GM12892 (cell line): ENCODE measurements at places on chromosomes 16 and 17.

DNA sequence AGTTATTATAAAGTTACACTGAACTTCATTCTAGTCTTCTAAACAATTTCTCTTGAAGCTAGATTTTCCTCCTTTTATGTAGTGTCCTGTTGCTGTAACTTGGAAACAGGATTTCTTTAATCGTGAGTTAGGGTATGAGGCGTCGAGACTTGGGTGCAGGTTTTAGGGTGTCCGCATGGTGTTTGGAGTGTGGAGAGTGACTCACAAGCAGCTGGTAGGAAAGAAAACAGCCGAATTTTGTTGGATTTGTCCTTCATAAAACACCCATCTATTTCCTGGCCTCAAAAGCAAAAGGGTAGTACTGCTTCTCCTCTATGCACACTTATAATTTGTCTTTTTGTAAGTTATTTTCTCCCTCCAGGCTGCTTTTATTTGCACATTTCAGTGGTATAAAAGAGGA is 1.6 kb downstream of the RPTOR start:
- DNase-seq: no peak

DNA sequence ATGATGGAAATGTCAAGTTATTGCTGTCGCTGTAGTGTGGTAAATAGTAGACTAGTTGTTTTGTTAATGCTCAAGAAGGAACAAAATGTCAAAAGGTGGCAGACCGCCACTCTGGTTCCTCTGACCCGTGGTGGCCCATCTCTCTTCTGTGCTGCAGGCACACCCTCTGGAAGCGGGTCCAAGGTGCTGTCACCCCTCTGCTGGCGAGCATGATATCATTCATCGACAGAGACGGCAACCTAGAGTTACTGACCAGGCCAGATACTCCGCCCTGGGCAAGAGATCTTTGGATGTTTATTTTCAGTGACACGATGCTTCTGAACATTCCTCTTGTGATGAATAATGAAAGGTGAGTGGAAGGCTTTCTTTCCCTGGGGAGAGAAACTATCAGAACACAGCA is 56.8 kb upstream of the ENDOV start:
- DNase-seq: no peak

DNA sequence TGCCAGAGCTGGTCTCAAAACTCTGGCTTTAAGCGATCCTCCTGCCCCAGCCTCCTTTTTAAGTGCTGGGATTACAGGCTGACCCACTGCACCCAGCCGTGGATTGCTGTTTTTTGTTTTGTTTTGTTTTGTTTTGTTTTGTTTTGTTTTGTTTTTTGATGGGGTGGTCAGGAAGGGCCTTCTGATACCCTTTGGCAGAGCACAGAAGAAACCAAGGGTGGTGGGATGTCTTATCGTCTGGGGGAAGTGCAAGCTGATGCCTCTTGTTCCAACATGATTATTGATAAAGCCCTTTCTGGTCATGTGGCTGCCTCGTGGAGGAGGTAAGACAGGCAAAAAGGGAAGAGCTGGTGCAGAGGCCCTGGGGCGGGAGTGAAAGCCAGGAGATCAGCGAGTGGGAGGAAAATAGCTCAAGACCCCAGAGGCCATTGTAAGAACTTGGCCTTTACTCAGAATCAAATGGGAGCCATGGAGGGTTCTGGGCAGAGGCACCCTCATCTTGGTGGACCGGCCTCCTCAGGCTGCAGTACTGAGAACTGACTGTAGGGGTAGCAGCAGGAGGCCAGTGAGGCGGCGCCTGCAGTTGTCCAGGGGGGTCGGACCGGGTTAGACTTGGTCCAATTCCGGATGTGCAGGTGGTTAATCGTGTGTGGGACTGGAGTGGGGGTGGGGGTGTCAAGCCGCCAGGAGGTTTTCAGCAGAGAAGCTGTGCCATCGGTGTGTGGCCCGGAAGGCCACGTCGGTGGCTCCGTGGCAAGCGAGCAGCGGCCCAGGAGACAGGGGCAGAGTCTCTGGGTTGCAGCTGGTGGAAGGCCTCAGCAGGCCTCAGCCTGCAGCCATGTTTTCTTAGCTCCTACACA is 84.4 kb upstream of the GSE1 start:
- no peak for DNase-seq

GRCh38 chr16:53323924-53324323 is 110.3 kb upstream of the RBL2 start:
- DNase-seq: no peak

DNA sequence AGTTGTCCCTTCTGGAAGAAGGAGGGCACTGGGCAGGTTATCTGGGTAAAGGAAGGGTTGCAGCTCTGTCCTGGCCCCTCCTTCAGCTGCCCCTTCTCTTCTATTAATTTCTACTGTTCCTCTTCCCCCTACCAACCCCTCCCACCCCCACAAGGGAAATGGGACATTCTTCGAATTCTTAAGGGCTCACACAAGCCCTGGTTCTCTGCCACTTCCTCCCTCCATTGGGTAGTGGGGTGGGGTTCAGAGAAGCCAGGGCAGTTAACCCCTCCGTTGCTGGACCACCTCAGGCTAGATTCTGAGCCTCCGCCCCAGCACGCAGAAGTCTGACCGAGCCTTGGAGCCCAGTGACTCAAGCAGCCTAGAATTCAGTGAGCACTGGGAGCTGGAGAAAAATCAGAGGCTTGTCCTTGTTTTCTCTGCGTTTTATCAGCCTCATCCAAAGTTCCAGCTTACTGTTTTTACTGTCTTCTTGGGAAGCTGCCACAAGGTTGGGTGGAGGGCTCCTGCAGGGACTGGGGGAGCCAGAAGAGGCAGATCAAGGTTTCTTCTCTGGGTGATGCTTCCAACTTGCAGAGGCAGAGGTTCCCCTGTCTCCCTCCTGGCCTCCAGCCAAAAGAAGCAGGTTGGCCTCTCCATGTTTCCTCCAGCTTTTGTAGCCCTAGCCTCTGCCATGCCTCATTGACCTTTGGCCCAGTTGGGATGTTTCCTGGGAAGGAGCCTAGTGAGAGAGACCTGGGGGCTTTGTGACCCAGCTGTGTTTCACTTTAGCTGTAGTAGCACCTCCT is 10.2 kb downstream of the LASP1 start:
- no peak for DNase-seq

- DNase-seq: no peak
Observed at GRCh38 chr17:47762728-47763127, 29.7 kb downstream of the TBX21 start.

DNA sequence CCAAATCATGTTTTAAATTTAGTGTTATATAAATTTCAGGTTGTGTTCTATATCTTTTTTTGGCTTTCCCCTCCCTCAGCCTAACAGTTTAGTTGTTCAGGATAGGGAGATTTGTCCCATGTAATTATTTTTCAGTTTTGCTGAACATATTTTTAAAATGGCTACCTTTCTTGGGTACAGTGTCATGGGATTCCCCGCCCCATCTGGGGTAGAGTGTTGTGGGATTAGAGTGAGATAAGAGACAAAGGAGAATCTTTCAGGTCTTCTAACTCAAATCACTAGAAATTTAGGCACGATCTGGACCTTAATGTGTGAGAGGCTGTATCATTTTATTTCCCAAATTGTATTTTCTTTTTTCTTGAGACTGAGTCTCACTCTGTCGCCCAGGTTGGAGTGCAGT is 24.8 kb downstream of the NFAT5 start:
- no peak for DNase-seq

GRCh38 chr17:7932483-7932891 is 481 bp downstream of the CNTROB start:
- DNase-seq: no peak

DNA sequence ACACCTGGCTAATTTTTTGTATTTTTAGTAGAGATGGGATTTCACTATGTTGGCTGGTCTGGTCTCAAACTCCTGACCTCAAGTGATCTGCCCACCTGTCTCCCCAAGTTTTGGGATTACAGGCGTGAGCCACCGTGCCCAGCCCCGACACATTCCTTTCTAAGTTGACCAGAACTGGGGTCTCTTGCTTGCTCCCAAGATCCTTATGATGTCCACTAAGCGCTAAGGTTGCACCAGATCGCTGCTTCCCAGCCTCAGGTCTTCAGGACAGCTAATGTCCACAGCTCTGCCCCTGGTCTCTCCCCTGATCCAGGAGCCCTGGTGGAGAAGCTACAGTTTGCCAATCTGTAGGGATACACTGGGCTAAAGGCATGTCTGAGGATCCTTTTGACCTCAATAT is 29.5 kb downstream of the NSMCE1 start:
- DNase-seq: no peak

- no peak for DNase-seq
Observed at GRCh38 chr16:58828901-58829545, 94.9 kb upstream of the GOT2 start.
